Colonic mucosa (tissue), 4 donors: ENCODE measurements at places on chromosomes 1 and 21. TPM values are rescaled to one million over a fixed set of nuclear protein-coding genes. Genes with fewer than 3 reads are reported as not detected.

Gene FGR
- 2.0 TPM for total RNA-seq

Gene NEGR1
- total RNA-seq, result 9.2 TPM

DNA sequence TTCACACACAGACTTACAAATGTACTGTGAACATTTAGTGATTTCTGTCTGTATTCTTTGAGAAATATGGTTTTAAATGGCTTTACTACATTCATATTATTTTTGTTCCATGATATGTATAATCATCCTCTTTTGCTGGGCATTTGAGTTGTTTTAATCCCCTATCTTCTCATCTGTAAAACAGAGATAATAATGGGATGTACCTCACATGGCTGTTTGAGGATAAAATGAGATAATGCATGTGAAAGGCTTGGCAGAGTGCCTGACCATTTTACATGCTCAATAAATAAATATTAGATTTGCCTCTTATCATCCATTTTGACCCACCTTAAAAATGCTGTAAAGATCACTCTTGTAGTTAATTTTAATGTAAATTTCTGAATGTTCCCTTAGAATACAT lies 197.2 kb downstream of the C1orf94 start:
- DNase-seq, result no peak

GRCh38 chr1:217617126-217617525 lies 13.8 kb downstream of the GPATCH2 start:
- DNase-seq, result no peak

DNA sequence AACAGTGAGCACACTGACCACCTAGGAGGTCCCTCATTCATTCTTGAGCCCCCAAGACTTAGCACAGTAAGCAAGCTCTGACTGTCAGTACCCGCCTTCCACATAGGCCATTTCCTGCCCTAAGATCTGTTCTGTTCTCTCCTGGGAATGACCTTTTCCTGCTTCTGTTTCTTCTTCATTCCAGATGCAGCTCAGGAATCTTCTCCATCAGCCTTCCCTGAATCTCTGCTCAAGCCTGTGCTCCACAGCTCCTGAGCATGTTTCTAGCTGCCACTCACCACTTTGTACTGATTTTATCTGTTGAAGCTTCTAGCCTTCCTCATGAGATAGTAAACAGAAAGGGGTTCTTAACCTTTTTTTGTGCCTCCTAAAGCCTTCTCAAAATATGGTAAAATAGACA lies 56.6 kb downstream of the ZNF281 start:
- no peak for DNase-seq
